ENCODE measurements at places on chromosomes 12 and 14. TPM values are rescaled to one million over a fixed set of nuclear protein-coding genes. Genes with fewer than 3 reads are reported as not detected.

The CMA1 gene
- not detected for total RNA-seq

The GUCY2C gene
- not detected for total RNA-seq

The HCAR1 gene
- 0.34 TPM for total RNA-seq

The TIMELESS gene
- total RNA-seq = 61.6 TPM

The GPRC5D gene
- not detected for total RNA-seq

The NELL2 gene
- total RNA-seq = 36.3 TPM

The MGP gene
- total RNA-seq = 0.67 TPM

The DUSP6 gene
- 115 TPM for total RNA-seq

The TMPRSS12 gene
- total RNA-seq = not detected

The MORN3 gene
- total RNA-seq = 3.2 TPM

The TMEM132C gene
- not detected for total RNA-seq

The OR10P1 gene
- not detected for total RNA-seq

The INSM2 gene
- total RNA-seq = 0.16 TPM

The KRT77 gene
- total RNA-seq = not detected

The TBC1D30 gene
- total RNA-seq = 0.94 TPM

The DNAJC22 gene
- not detected for total RNA-seq

The RD3L gene
- total RNA-seq = not detected

The TTC6 gene
- total RNA-seq = not detected

The RNASE7 gene
- total RNA-seq = not detected

The KSR2 gene
- 0.17 TPM for total RNA-seq

The A2ML1 gene
- not detected for total RNA-seq

The TNS2 gene
- total RNA-seq = 1.5 TPM

Data from activated T-cell treated with anti-CD3 and anti-CD28 coated beads, Interleukin-2, amount 50 U/mL, for 72 hours (primary cell).